HL-60 (cell line): ENCODE measurements at places on chromosomes 3 and 15.
A peak's percentile ranks its signal among the peaks of the same experiment; 100 is the strongest.

DNA sequence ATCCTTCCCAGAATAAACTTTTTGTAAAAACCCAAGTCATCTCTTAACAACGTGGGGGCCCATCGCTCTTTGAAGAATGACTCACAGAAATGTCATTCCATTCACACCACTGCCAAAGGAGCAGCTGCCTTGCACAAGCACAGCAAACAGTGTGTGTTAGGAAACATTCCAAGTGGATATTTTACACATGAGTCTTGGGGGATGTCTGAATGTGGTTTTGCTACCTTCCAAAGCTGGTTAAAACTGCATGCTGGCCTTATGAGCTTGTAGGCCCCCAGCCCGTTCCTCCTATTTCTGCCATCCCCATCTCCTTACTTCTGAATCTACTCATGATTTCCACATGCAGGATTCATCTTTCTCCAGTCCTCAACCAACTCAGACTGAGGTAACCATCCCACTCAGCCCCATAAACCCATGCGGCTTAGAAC lies 130.8 kb downstream of the CPNE4 start:
- no peak for DNase-seq

GRCh38 chr3:36714343-36715086 lies 49.8 kb downstream of the DCLK3 start:
- DNase-seq, result no peak

GRCh38 chr15:66777596-66778313 lies 75.7 kb downstream of the SMAD6 start:
- no peak for DNase-seq

GRCh38 chr15:59528961-59529402 lies 82.6 kb upstream of the GCNT3 start:
- DNase-seq, result peak; percentile 75

GRCh38 chr15:51809457-51809856 lies 20.0 kb upstream of the TMOD3 start:
- no peak for DNase-seq

DNA sequence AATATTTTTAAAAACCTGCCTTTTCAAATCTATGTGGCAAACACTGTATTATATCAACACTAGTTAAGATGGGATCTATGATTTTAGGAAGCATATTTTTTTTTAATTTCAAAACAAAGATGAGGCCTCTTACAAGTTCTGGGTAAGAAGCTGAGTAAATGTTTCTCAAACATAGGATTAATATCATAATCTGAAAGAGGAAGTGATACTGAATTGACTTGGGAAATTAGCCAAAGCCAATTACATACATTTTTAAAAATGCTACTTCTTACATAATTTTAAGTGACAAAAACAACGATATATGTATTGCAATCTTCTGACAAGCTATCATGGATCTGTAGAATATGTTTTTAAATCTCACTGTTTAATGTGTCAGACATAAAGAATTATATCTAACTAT lies 135.1 kb upstream of the UBP1 start:
- peak; percentile 64 for DNase-seq

DNA sequence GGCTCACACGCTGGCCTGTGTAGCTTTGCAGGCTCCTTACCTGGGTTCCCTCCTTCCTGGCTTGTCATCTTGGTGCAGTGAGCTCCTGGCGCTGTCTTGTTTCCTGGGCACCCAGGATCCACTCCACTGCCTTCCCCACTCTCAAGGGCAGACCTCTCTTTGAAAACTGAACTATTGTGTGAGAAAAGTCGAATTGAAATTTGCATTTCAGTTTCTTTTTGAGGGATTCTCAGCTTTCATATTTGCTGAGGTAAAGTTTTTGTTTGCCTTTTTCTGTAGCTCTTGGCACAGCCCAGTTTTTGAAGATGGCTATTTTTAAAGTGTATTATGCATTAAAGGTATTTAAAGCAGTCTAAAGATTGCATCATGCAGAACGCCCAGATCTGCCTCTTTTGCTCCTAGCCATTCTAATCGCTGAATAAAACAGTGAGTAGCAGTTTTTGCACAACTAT lies 70.1 kb downstream of the CCK start:
- no peak for DNase-seq

GRCh38 chr15:58212909-58213526 lies 74.8 kb downstream of the AQP9 start:
- DNase-seq, result peak; percentile 33

DNA sequence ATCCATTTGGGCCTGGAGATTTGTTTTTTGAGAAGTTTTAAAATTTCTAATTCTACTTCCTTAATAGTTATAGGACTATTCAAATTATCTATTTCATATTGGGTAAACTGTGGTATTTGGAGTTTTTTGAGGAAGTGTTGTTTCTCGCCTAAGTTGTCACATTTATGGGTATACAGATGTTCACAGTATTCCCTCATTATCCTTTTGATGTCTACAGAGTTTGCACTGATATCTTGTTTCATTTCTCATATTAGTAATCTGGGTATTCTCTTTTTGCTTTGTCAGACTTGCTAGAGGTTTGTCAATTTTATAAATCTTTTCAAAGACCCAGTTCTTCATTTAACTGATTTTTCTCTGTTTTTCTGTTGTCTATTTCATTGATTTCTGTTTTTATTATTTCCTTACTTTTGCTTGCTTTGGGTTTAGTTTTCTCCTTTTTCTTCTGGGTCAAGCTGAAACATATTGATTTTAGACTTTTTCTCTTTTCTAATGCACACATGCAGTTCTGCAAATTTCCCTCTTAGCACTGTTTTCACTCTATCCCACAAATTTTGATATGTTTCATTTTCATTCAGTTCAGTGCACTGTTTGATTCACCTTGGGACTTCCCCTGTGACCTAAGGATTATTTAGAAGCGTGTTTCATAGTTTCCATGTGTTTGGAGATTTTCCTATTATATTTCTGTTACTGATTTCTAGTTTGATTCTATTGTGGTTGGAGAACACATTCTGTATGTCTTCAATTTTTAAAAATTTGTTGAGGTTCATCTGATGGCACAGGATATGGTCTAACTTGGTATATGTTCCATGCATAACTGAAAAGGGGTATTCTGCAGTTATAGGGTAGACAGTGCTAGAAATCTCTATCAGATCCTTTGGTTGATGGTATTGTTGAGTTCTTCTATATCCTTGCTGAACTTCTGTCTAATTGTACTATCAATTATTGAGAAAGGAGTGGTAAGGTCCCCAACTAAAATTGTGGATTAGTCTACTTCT lies 79.6 kb downstream of the SUMF1 start:
- no peak for DNase-seq

DNA sequence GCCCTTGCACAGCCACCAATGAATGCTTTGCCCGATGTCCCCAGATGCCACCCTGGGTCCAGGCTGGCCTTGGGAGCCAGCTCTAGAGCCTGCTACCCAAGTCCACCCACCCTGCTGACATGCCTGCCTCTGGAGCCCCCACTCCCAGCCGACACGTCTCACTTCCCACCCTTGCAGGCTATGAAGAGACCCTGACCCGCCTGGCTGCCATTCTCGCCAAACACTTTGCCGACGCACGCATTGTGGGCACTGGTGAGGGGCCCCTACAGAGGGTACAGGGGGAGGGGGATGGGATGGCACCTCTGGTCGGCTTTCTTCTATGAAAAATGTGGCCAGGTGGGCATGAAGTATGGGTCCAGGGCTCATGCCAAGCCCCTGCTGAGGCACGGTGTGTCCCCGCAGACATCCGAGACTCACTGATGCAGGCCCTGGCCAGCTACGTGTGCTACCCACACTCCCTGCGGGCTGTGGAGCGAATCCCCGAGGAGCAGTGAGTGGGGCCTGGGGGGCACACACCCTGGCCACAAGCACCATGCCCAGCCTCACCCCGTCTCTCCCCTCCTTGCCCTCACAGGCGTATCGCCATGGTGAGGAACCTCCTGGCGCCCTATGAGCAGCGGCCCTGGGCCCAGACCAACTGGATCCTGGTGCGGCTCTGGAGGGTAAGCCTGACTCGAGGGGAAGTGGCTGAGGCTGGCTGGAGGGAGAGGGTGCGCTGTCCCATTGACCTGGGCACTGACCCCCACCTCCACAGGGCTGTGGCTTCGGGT lies 6.0 kb downstream of the AMIGO3 start:
- no peak for DNase-seq

DNA sequence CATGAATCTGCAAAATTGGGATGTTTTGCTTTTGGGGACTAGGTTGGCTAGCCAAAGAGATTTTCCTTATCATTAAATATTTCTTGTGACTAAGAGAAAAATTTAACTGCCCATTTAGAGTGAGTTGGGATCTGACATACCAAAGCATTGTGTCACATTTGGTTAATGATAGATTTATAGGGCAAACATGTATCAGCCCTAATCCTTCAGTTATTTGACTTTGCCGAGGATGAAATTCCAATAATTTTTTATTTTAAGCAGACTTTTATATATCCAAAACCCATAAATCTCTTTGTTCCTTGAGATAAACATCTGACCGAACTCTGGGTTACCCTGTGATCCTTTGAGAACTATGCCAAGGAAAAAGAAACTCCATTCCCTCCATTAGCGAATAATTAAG lies 218.9 kb downstream of the CDIN1 start:
- no peak for DNase-seq

- no peak for DNase-seq
Observed at GRCh38 chr3:128082546-128082945, 30.3 kb downstream of the SEC61A1 start.

- DNase-seq, result no peak
Observed at GRCh38 chr15:71697236-71697635, 113.1 kb upstream of the NR2E3 start.

GRCh38 chr15:25136119-25136518 lies 181.3 kb downstream of the SNRPN start:
- no peak for DNase-seq

GRCh38 chr3:102339671-102340070 lies 95.1 kb upstream of the ZPLD1 start:
- no peak for DNase-seq

- no peak for DNase-seq
Observed at GRCh38 chr3:57030721-57031120, 29.7 kb upstream of the SPATA12 start.

DNA sequence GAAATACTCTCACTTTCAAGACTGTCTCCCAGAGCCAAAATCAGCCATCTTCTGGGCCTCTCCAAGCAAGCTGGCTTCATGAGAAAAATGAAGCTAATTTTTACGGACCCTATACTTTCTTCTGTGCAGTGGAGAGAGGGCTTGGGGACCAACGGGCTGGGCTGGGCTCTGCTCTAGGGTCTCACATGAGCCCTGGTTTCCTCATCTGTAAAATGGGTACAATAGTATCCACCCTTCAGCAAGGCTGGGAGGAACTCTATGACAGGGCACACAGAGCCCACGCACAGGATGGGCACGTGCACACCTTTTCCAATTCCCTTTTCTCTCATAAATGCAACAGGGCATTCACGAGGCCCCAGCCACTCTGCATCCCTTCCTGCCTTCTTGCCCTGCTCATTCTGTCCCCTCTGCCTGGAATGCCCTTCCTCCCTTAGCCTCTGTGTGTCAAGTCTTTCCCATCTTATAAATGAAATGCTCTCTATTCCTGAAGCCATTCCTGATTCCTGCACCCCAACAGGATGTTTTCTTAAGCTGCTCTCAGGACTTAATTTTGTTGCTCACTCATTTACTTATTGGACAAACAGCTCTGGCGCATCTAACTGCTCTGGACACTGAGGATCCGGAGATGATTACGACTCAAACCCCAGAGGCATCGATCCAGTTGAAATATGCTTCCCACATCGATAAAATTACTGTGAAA lies 32.9 kb upstream of the SEC13 start:
- DNase-seq, result no peak

DNA sequence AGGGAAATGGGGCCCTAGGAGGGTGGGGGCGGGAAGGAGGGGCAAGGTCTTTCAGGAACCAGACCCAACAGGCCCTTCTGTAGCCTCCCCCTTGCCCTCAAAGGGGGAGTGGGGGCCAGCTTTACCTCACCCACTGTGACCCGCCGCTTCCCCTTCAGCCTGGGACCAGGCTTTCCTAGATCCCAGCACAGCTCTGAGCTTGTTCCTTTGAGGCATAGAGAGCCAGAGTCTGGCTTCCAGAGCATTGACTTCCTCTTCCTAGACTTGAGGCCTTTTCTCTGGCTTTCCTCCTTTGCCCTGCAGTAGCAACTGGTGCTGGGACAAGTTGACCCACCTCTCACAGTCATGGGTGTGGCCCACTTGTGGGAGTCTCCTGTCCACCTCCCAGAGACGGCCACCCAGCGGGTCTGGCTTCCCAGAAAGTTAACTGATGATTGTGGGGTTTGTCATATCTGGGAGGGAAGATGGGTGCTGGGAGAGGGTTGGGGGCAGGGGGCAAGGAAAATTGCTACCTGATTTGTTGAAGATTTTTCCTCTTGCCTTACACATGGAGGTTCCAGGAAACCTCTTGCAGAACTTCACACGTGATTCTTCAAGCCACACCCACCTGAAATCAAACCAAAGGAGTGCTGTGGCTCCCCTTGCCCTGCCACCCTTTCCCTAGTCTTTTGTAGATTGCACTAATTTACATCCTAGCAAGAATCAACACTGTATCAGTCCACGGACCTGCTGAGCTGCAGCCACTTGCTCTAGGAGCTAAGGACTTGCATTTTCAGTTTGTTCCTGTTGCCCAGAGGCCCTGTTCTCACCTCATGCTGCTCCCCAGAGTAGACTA lies 4.1 kb upstream of the CHST14 start:
- DNase-seq, result no peak

DNA sequence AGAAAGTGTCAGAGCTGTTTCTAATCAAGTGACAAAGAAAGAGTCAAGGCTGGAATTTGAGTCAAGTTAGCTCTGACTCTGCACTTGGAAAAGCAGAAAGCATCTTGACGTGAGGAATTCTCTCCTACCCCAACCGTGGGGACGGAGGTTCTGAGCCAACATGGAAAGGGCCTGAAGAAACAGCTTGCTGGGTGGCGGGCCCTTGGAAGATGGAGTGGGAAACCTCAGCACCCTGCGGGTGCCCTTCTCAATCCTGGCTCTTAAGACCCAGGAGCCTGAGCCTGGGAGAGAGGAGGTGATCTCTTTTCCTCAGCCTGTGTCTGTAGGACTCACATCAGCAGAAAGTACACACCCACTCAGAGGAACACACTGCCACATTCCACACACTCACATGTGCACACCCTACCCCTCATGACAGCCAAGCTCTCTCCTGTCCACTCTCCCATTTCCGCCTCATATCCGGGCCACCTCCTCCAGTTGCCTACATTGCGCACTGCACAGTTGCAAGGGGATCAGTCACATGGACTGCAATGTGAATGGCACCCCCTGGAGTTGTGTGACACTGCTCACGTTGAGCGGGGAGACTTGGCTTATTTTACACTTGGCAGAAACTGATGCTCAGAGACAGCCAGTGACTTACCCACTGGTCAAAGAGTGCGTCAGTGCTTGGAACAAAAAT lies 101.5 kb upstream of the SLC6A6 start:
- DNase-seq, result no peak

GRCh38 chr15:89498574-89498906 lies 2.2 kb upstream of the RHCG start:
- no peak for DNase-seq
